ENCODE measurements at places on chromosomes 5 and 9.
A peak's percentile ranks its signal among the peaks of the same experiment; 100 is the strongest.

GRCh38 chr9:104746798-104747197 lies 685 bp upstream of the NIPSNAP3A start:
- H3K36me3 ChIP-seq, result peaks cover 21% of the 10 kb centered on the region
- H3K27ac ChIP-seq, result peak overlapping the region; percentile 99
- H3K27me3 ChIP-seq, result no peaks in the 10 kb centered on the region
- peak overlapping the region; percentile 98 for H3K4me3 ChIP-seq
- DNase-seq, result no peak

- no peaks in the 10 kb centered on the region for H3K27me3 ChIP-seq
- peaks cover 92% of the 10 kb centered on the region for H3K36me3 ChIP-seq
- no peak overlapping the region for H3K4me3 ChIP-seq
- H3K27ac ChIP-seq, result no peak overlapping the region
- H3K4me1 ChIP-seq, result peaks cover 37% of the 10 kb centered on the region
Observed at GRCh38 chr9:93492327-93492726, 38.9 kb upstream of the FAM120AOS start.

DNA sequence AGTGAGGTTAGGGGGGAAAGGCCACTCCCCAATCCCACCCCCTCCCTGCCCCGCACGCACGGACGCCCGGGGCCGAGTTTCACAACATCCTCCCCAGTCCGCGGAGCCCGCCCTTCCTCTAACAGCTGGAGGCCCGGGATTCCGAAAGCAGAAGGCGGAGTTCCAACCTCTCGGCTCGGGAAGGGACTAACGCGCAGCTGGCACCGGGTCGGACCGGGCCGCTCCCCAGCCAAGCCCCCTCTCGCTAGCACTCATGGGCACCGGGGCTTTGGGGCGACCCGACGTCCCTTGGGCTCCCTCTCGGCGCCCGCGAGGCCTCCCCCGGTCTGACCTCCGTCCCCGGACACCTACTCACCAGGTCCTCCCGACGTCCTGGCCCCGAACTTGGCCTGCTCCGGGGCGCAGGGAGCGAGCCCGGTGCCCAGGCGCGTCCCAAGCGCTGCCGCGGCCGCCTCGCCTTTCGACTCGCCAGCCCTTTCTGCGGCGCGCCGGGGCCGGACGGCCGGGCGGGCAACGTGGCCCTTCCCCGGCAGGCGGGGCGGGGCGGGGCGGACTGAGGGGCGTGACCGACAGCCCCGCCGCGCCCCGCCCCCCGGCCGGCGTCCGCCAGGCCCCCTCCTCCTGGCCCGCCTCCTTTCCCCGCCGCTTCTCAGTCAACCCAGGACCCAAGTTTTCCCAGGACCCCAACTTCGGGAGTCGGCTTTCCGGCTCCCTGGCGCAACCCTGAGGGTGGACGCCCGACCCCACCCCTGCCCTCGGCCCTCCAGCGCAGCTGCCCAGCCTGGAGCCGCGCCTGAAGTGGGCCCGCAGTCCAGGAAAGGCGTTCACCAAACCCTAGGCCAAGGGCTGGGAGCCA lies at the start of gene MGAT1:
Gene MGAT1 (minus strand): TSS at position 482 of the 856 bp plus-strand sequence. CDS start 9,835 bp downstream, outside the sequence.
- no peaks in the 10 kb centered on the region for H3K27me3 ChIP-seq
- peak within 1 kb of the TSS; percentile 100 for H3K27ac ChIP-seq
- peaks cover 81% of the 10 kb centered on the region for H3K36me3 ChIP-seq
- peaks cover 81% of the 10 kb centered on the region for H3K4me1 ChIP-seq

DNA sequence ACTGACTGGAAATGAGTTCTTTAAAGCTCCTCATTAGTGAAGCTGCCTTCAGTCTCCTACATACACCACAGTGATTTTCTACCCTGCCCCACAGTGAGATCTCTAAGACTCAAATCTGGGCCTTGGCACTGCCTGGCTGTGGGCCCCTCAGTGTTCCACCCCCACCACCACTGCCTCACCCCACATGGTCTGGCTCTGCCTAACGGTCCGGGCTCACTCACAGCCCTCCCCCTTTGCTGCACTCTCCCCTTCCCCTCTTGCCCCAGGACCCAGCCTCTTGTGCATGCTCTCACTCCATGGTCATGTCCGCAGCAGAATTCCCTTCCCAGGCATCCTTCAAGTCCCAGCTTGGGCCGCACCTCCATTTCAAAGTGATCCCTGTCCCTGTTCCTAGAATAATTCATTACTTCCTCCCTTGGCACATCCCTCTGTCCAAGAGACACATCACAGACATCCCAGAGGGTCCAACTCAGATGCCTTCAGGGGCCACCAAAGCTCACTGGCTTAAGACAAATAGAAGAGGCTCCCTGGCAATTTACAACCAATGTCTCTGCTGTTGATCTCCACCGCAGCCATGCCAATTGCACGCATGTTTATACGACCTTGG lies 56.7 kb downstream of the HRH2 start:
- H3K4me3 ChIP-seq, result no peak overlapping the region
- peaks cover 12% of the 10 kb centered on the region for H3K36me3 ChIP-seq
- no peak for DNase-seq
- H3K4me1 ChIP-seq, result peaks cover 6% of the 10 kb centered on the region

GRCh38 chr9:2722715-2723114 lies 5.4 kb downstream of the KCNV2 start:
- H3K4me1 ChIP-seq, result no peaks in the 10 kb centered on the region
- no peaks in the 10 kb centered on the region for H3K27me3 ChIP-seq
- H3K4me3 ChIP-seq, result no peak overlapping the region
- peaks cover 31% of the 10 kb centered on the region for H3K36me3 ChIP-seq

All from activated T-cell treated with anti-CD3 and anti-CD28 coated beads, Interleukin-2, amount 50 U/mL, for 24 hours (primary cell).